Glutamatergic neuron (in vitro differentiated cells): ENCODE measurements at places on chromosomes 12 and 14. TPM values are rescaled to one million over a fixed set of nuclear protein-coding genes. Genes with fewer than 3 reads are reported as not detected.

C12orf54 gene
- total RNA-seq = not detected

NIN gene
- total RNA-seq = 104 TPM

ZFHX2 gene
- 39.1 TPM for total RNA-seq

CD4 gene
- 0.17 TPM for total RNA-seq

DNA sequence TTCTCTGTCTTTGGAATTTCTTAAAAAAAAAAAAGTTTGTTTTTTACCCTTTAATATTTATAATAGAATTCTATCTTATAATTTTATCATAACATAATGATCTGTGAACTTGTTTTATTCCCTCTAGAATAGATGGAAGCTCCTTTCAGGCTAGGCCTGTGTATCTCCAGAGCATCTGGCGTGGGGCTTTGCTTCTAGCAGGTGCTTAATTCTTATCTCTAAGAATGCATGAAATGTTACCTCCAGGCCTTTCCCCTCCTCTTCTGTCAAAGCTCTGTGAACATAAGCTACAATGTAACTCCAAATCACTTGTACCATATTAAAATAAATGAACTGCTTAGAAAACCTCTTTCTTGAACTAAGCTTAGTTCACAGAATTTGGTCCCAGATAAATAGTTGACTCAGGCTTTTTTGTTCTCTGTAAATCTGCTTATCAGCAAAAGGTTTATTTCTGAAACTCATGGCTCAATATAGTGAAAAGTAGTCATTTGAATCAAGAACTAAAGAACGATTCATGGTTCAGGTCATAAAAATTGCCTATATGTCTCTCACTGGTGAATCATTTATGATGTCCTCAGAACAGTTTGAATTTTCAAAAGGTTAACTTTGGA lies 407.1 kb downstream of the TRHDE start:
- H3K27me3 ChIP-seq = no peaks in the 10 kb centered on the region
- no peaks in the 10 kb centered on the region for H3K36me3 ChIP-seq
- H3K4me1 ChIP-seq = peaks cover 4% of the 10 kb centered on the region
- no peak overlapping the region for H3K27ac ChIP-seq
- no peak overlapping the region for H3K4me3 ChIP-seq

- H3K4me1 ChIP-seq = no peaks in the 10 kb centered on the region
- no peak for DNase-seq
- H3K36me3 ChIP-seq = peaks cover 11% of the 10 kb centered on the region
- no peak overlapping the region for H3K27ac ChIP-seq
- H3K27me3 ChIP-seq = no peaks in the 10 kb centered on the region
These were observed 16.2 kb upstream of the DICER1 start for GRCh38 chr14:95173518-95173917.

DNA sequence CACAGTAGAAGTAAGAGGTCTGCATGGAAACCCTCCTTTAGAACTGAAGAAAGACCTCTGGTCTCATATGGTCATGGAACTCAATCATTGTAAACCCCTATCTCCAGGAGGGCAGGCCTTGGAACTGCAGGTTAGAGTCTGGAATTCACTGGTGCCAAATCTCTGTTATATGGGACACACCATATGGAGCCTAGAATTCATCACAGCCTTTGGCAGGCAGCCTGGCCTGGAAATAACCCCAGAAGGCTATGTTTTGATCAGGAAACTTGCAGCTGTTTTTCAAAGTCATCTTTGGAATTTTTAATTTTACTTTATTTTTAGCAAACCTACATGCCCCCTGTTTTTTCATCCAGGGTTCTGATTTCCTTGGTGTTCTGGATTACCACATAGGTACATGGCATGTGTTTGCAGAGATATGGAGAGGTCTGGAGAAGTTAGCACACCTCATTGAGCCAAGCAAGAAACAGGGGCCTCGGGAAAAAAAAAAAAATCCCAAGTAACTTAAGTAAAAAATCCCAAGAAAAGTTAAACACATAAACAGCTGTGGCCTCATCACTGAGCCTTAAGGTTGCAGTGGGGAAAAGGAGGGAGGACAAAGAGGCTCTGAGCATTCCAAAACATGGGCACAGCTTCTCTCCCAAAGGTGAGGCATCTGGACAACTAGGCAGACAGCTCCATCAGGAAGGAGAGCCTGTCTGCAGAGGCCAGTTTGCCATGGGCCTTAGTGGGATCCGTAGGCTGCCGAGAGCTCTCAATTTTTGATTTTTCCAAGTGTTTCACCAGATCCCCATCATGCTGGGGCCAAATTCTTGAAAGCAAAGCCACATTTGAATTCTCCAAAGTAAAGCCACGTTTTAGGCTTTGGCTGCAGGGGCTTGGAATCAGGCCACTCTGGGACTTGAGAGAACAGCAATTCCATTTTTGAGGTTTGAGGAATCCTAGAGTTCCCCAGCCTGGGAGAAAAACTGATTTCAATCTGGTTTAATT lies 339.6 kb upstream of the TBX3 start:
- no peak overlapping the region for H3K27ac ChIP-seq
- H3K4me1 ChIP-seq = no peaks in the 10 kb centered on the region
- no peak overlapping the region for H3K4me3 ChIP-seq
- H3K36me3 ChIP-seq = peaks cover 5% of the 10 kb centered on the region

- H3K36me3 ChIP-seq = peaks cover 5% of the 10 kb centered on the region
- no peak overlapping the region for H3K27ac ChIP-seq
- DNase-seq = no peak
- H3K27me3 ChIP-seq = peaks cover 13% of the 10 kb centered on the region
- peaks cover 17% of the 10 kb centered on the region for H3K4me1 ChIP-seq
These were observed 42.1 kb downstream of the LRCOL1 start for GRCh38 chr12:132568301-132568700.
